ENCODE measurements at places on chromosomes 3 and 15. TPM values are rescaled to one million over a fixed set of nuclear protein-coding genes. Genes with fewer than 3 reads are reported as not detected.

CYP1A2 gene
- polyA plus RNA-seq = not detected

GALNT15 gene
- polyA plus RNA-seq = 5.0 TPM

DNA sequence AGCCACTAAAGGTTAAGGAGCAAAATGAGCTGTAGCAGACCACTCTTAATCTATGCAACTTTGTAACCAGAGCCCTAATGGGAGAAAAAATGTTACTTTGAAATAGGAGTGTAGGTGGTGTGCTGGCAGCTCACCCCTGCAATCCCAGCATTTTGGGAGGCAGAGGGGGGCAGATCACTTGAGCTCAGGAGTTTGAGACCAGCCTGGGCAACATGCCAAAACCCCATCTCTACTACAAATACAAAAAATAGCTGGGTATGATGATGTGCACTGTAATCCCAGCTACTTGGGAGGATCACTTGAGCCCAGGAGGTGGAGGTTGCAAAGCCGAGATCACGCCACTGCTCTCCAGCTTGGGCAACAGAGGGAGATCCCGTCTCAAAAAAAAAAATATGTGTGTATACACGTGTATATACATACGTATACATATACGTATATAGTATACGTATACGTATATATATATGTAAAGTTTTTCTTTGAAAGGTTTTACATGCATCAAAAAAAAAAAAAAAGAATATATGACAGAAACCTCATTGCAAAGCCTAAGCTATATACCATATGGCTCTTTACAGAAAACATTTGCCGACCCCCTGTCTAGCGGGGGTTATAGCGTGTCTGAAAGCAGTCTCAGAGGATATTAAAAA, 15.7 kb downstream of the CAPN7 start:
- DNase-seq = no peak

DNA sequence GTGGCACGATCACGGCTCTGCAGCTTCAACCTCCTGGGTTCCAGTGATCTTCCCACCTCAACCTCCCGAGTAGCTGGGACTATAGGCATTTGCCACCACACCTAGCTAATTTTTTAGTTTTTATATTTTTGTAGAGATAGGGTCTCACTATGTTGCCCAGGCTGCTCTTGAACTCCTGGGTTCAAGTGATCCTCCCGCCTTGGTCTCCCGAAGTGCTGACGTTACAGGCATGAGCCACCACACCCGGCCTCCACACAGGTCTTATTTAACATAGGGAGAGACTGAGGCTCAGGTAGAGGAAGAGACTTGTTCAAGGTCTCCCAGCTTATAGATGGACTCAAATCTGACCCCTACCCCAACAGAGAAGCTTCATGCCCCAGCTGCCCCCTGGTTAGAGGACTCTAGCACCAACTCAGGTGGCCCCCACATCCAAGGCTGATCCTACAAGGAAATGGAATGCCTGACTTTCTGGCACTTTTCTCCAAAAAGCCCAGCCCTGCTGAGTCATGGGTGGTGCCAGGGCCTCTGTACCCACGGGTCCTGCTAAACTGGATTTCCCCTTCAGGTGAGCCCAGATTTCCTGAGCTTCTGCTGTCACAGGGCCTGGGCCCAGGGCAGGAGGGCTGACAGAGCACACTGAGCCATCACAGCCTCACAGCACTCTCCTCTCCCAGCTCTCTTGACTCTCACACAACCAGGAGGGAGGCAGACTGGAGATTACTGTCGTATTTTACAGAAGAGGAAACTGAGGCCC, 5.6 kb downstream of the TMEM40 start:
- no peak for DNase-seq

GRCh38 chr15:90681056-90681455, 36.1 kb upstream of the BLM start:
- no peak for DNase-seq

GRCh38 chr15:99275061-99275460, 23.8 kb downstream of the LRRC28 start:
- no peak for DNase-seq
